ENCODE measurements at places on chromosomes 7 and 10. TPM values are rescaled to one million over a fixed set of nuclear protein-coding genes. Genes with fewer than 3 reads are reported as not detected.

C10orf62 gene
- 0.06 TPM for polyA plus RNA-seq

RASSF4 gene
- 0.23 TPM for polyA plus RNA-seq

LLCFC1 gene
- not detected for polyA plus RNA-seq

VSTM4 gene
- polyA plus RNA-seq = not detected

AS3MT gene
- polyA plus RNA-seq = 0.80 TPM

- DNase-seq = no peak
Measured at GRCh38 chr7:150835702-150836280, 16.5 kb upstream of the AOC1 start.

DNA sequence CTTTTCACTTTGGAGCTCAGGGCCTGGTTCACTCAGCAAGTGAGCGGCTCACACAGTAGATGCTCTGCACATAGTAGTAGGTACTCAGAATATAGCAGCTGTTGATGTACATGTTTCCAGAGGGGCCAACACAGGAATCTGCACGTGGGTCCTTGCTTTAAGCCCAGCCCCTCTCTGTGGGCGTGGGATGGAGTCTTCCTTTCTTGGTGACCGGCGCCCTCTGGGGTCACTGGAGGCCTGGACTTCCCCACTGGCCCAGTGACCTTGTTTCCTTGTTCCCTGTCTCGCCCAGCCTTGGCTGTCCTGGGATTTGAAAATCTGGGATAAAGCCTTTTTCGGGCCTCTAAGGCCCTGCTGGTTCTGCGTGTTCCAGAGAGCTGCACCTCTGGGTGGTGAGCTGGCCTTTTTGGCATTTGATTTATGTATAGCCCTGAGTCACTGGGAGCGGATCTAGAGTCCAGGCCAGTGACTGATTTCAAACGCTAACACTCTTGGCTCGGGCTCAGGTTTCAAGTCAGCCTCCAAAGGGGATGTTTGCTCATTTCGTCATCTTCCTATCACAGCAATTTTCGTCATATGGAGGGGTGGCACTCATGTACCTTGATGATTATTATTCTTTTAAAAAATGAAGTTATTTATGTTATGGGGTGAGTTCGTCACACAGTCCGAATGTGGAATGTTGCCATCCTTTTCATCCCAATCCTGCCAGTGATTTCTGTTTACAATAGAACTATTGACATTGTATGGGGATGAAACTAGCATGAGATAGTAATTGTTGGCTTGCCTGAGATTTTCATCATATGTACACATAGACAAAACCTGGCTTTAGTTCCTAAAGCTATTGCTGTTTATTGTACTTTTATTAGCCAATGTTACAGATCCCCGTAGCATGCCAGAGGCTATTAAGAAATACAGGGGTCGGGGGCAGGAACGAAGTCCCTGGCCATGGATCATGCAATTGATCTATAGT, 65.5 kb downstream of the CUX1 start:
- DNase-seq = peak; percentile 88

GRCh38 chr10:60208676-60209269, 180.9 kb downstream of the ANK3 start:
- DNase-seq = no peak

- no peak for DNase-seq
Measured at GRCh38 chr10:48780341-48780740, 95.7 kb downstream of the WDFY4 start.

GRCh38 chr7:123961771-123962170, 36.7 kb downstream of the SPAM1 start:
- DNase-seq = no peak

DNA sequence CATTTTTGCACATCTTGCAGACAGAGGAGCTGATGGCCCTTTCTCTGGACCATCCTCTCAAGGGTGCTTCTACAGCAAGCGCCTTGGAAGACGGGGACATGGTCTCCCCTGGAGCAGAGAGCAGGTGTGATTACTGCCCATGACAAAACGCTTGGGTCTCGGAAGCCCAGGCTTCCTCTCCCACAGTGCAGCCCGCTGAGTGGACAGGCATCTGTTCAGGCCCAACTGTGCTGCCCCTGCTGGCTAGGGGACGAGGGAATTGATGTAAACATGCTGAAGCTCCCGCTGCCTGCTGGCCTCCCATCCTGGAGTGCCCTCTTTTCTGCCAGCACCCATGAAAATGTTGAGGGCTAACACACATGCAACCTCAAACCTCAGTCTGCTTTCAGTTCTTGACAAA, 14.3 kb downstream of the IL15RA start:
- DNase-seq = no peak

GRCh38 chr10:43128958-43129706, 9.1 kb upstream of the CSGALNACT2 start:
- DNase-seq = peak; percentile 54

- DNase-seq = no peak
Measured at GRCh38 chr10:73991884-73992245, 6.1 kb upstream of the VCL start.

GRCh38 chr10:52409928-52410327, 95.8 kb downstream of the DKK1 start:
- no peak for DNase-seq

DNA sequence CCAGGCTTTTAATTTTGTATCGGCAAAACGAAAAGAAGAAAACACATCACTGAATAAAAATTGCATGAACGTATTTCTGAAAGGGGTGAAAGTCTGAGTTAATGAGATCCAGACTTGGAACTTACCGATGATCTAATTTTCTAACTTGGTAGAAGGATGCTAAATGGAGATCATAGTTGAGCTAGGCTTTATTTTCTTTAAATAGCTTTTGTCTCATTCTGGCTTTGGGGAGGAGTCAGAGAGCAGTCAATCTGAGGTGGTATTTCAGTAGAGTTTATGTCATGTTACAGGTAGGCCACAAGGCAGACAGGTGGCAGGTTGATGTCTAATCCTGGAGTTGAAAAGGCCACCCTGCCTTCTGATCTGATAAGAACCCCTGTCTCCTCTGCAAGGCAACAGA, 161.9 kb downstream of the KIAA1217 start:
- DNase-seq = no peak
